Endothelial cell (in vitro differentiated cells): ENCODE measurements at places on chromosomes 13 and 19. TPM values are rescaled to one million over a fixed set of nuclear protein-coding genes. Genes with fewer than 3 reads are reported as not detected.
A peak's percentile ranks its signal among the peaks of the same experiment; 100 is the strongest.

DNA sequence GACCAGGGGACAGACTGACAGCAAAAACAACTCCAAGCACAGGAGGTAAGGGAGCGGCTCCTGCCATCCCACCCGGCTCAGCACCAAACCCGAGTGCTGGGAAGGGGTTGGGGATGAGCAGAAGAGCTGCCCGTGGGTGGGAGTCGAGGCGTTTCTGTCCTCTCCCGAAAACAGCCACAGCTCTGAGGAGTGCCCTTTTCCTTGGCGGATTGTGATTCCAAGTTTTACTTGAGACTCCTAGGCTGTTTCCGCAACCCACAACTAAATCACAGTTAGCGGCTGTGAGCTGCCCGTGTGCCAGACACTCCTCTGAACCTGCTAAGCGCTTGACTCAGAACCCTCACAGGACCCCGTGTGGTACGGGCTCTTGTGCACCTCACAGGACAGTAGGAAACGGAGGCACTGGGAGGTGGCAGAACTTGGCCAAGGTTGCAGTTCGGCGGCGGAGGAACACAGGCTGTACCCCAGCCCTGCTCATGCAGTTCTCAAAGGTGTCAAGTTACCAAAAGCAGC, 21.4 kb downstream of the CFAP97D2 start:
- no peaks in the 10 kb centered on the region for H3K4me1 ChIP-seq
- H3K4me3 ChIP-seq = no peak overlapping the region
- no peak for DNase-seq

GRCh38 chr19:30208436-30209060, 163.6 kb upstream of the ZNF536 start:
- no peaks in the 10 kb centered on the region for H3K4me1 ChIP-seq
- DNase-seq = no peak
- H3K4me3 ChIP-seq = no peak overlapping the region
- H3K27me3 ChIP-seq = no peaks in the 10 kb centered on the region
- H3K27ac ChIP-seq = no peak overlapping the region
- peaks cover 2% of the 10 kb centered on the region for H3K36me3 ChIP-seq

DNA sequence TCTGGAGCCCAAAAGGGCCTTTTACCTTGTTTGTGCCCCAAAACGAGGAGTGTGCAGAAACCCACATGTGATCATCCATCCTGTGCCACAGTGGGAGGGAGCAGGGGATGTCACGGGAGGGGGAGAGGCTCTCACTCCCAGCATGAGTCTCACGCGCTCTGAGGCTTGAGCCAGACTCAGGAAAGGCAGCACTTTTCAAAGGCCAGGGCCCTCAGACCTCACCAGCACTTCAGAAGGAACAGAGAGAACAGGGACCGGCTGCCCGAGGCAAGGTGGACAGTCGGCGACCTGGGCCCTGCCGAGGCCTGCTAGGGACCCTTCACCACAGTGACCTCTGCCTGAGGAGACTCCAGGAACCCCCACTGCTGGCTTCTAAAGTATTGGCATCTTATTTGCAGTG, 71.7 kb upstream of the WASF3 start:
- H3K4me3 ChIP-seq = no peak overlapping the region
- no peak for DNase-seq
- no peak overlapping the region for H3K27ac ChIP-seq
- no peaks in the 10 kb centered on the region for H3K36me3 ChIP-seq

GRCh38 chr13:43558939-43559338, 227.8 kb downstream of the ENOX1 start:
- no peak overlapping the region for H3K27ac ChIP-seq
- H3K4me1 ChIP-seq = peaks cover 8% of the 10 kb centered on the region
- H3K27me3 ChIP-seq = no peaks in the 10 kb centered on the region
- H3K36me3 ChIP-seq = no peaks in the 10 kb centered on the region
- no peak for DNase-seq

DNA sequence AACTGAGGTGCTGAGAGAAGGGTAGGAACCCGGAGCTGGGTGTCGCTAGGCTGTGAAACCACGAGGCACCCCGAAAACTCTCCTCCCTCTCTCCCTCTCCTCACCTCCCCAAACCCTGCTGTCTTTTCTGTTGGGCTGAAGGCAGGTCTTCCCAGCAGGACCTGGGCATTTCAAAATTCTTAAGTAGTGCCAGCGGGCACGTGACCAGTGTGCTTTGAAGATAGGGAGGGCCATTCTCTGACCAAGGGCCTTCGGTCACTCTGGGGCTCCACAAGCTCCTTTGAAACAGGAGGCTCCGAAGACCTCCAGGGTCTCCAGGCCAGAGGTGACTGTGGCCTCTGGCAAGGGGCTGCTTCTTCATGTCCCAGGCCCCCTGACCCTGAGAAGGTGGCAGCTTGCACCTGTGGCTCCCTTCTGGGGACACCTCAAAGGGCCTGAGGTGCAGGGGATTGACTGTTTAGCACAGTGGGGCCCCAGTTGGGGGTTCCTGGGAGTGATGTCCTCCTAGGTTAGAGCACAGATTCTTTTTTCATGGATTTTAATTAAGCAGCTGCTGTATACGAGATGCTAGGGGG, 48.3 kb downstream of the DNM2 start:
- no peak overlapping the region for H3K27ac ChIP-seq
- H3K4me3 ChIP-seq = no peak overlapping the region
- H3K4me1 ChIP-seq = peaks cover 33% of the 10 kb centered on the region
- H3K27me3 ChIP-seq = peaks cover 7% of the 10 kb centered on the region
- no peak for DNase-seq

- peaks cover 15% of the 10 kb centered on the region for H3K27me3 ChIP-seq
- peak; percentile 75 for DNase-seq
- H3K36me3 ChIP-seq = no peaks in the 10 kb centered on the region
- H3K4me1 ChIP-seq = peaks cover 15% of the 10 kb centered on the region
Observed at GRCh38 chr19:46428239-46429135, at the start of gene PNMA8C. TSS of gene PNMA8C (minus strand) at chr19:46428936. CDS start at chr19:46428359, 577 bp downstream.

DNA sequence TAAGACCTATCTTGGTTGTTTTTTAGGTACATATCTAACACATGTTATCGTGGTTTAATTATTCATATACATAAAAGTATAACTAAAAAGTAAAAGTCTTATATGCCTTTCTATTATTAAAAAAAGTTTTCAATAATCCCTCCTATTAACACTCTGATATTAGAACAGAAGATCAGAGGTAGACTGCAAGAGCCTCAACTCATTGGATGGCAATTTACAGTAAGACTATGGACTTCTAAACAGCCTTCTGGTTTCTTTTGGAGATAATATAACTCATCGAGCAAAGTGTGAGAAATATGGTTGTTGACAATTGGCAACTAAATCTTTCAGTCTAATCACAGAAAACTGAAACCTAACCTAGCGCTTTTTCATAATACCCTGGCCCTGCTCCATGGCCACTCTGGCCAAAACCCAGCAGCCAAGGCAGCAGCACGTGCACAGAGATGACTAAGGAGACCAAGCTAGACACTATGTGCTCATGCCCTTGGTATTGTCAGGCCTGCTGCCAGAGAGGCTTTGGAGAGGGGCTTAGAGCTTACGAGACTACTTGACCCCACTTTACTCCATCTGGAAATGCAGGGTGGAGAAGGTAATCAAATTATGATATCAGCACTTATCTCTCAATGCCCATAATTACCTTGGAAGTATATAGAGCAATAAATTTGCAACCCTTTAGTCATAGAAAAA, 40.6 kb upstream of the EEF1AKMT1 start:
- no peak for DNase-seq
- H3K27ac ChIP-seq = no peak overlapping the region
- peaks cover 7% of the 10 kb centered on the region for H3K36me3 ChIP-seq

DNA sequence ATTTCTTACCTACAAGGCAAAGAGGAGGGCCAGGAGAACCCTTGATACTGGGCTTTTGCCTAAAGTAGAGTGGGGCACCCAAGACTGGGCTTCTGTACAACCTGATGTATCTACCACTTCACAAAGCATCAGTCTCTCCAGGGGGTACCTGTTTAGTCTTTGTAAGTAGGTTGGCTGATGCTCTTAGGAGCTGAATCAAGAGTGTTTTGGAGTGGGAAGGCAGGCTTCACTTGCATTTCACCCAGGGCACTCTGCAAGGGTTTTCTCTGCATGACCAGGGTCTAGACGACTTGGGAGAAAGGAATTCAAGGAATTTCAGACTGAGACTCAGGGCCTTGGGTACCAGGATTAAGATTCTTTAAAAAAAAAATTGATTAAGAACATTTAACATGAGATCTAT, 361.5 kb downstream of the RFC3 start:
- H3K27me3 ChIP-seq = no peaks in the 10 kb centered on the region
- H3K27ac ChIP-seq = no peak overlapping the region

GRCh38 chr19:31659897-31660210, 310.6 kb upstream of the TSHZ3 start:
- no peaks in the 10 kb centered on the region for H3K36me3 ChIP-seq
- DNase-seq = no peak
- H3K27ac ChIP-seq = no peak overlapping the region
- H3K27me3 ChIP-seq = no peaks in the 10 kb centered on the region
- no peaks in the 10 kb centered on the region for H3K4me1 ChIP-seq
- no peak overlapping the region for H3K4me3 ChIP-seq

- no peaks in the 10 kb centered on the region for H3K4me1 ChIP-seq
- H3K4me3 ChIP-seq = no peak overlapping the region
- peaks cover 28% of the 10 kb centered on the region for H3K36me3 ChIP-seq
- DNase-seq = peak; percentile 82
- peaks cover 6% of the 10 kb centered on the region for H3K27me3 ChIP-seq
Observed at GRCh38 chr19:44657211-44657921, 13.7 kb downstream of the PVR start.

GRCh38 chr13:21884299-21884909, 213.5 kb downstream of the FGF9 start:
- H3K27ac ChIP-seq = peak overlapping the region; percentile 67
- no peak for DNase-seq
- peaks cover 37% of the 10 kb centered on the region for H3K4me1 ChIP-seq
- no peak overlapping the region for H3K4me3 ChIP-seq
- H3K36me3 ChIP-seq = peaks cover 7% of the 10 kb centered on the region

DNA sequence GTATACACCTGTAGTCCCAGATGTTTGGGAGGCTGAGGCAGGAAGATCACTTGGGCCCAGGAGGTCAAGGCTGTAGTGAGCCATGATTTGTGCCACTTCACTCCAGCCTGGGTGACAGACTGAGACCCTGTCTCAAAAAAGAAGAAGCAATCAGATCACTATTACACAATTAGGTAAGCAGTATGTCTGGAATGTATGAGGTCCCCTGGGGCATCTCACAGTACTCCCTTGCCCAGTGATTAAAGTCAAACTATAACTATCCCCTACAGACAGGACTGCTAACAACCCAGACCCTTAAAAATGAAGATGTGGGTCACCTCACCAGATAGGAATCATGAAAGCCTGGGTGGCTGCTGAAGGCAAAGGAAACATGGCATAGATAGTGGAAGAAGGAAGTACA, 9.4 kb upstream of the PAN3 start:
- H3K27me3 ChIP-seq = no peaks in the 10 kb centered on the region
- no peaks in the 10 kb centered on the region for H3K4me1 ChIP-seq
- DNase-seq = no peak
- no peak overlapping the region for H3K27ac ChIP-seq
- no peak overlapping the region for H3K4me3 ChIP-seq

GRCh38 chr13:73832128-73832588, 302.0 kb downstream of the KLF12 start:
- no peak for DNase-seq
- H3K36me3 ChIP-seq = no peaks in the 10 kb centered on the region
- peak overlapping the region; percentile 38 for H3K27ac ChIP-seq
- H3K27me3 ChIP-seq = no peaks in the 10 kb centered on the region
- peaks cover 19% of the 10 kb centered on the region for H3K4me1 ChIP-seq
- H3K4me3 ChIP-seq = no peak overlapping the region

DNA sequence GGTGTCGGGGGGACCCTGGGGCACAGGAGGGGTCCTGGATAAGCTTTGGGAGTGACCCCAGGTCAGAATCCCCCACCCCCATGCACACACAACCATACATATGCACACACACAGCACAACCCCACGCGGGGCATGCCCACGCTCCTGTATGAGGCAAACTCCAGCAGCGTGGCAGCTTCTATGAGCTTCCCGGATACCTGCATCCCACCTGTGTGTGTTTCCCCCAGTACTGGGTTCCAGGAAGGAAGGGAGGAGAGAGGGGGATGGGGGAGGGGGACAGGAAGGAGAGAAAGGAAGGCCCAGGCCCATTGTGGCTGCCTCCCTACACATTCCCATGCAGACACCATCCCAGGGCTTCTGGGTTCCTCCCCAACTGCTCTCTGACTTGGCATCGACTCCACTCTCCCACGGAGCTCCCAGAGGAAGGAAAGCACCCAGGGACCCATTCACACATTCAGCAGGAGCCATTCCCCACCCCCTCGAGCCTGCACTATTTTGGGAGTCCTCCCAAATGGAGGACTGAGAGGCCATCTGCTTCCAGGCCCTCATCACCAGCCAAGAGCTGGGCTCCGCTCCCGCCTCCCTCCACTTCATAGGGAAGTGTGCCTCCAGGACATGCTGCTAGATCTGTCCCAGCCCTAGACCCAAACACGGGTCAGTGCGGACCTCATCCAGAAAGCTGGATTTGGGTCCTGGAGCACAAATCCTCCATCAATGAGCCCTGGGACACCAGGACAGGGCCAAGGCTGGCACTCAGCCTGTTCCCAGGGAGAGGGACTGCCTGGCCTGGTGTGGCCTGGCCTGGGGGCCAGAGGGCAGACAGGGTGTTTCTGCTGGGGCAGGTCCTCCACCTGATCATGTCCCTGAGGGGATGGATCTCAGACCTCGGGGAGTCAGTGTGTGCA, 13.2 kb downstream of the PRR36 start:
- H3K27me3 ChIP-seq = peaks cover 22% of the 10 kb centered on the region
- H3K4me1 ChIP-seq = peaks cover 11% of the 10 kb centered on the region
- no peaks in the 10 kb centered on the region for H3K36me3 ChIP-seq
- H3K27ac ChIP-seq = no peak overlapping the region

DNA sequence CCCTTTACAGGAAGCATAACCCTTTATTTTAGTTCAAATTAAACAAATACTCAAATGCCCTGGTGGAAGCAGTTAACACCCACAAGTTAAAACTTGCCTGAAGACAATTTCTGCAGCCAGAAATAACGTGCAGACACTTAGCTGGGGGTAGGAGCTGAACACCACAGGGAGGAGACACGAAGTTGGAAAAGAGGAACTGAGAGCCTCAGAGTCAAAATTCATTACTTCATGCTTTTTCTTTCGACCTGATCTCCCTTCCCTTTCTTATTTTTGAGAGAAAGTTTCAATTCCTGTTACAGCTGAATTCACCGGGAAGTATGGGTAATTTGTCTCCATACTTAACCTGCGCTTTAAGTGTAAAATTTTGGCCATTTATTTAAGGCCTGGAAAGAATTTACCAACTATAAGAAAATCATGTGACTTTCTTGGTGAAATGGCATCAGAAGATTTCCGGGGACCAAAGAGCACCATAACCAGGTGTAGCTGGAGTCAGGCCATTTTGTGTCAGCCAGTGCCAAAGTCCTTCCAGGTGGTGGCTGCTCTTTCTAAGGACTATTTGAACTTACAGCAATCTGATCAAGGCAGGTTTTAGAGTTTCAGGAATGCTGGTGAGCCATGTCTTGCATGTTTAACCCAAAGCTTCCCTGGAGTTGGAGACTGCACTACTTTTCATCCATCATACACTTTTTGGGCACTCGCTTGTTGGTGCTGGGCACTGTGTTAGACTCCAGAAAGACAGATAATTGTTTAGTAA, 46.5 kb upstream of the RCBTB2 start:
- no peak overlapping the region for H3K4me3 ChIP-seq
- H3K4me1 ChIP-seq = peaks cover 17% of the 10 kb centered on the region
- H3K36me3 ChIP-seq = no peaks in the 10 kb centered on the region
- H3K27ac ChIP-seq = no peak overlapping the region

- H3K27me3 ChIP-seq = peaks cover 3% of the 10 kb centered on the region
- H3K4me3 ChIP-seq = peak overlapping the region; percentile 80
- no peaks in the 10 kb centered on the region for H3K4me1 ChIP-seq
Observed at GRCh38 chr19:17292301-17293074, 10.7 kb downstream of the ABHD8 start.

CLC gene
- not detected for total RNA-seq

ZNF90 gene
- total RNA-seq = 16.7 TPM

MEF2B gene
- 0.97 TPM for total RNA-seq

SRRM5 gene
- total RNA-seq = 0.26 TPM

PCDH9 gene
- total RNA-seq = 1.9 TPM

ZNF28 gene
- 22.3 TPM for total RNA-seq

GJB6 gene
- 0.23 TPM for total RNA-seq

KIR3DL1 gene
- not detected for total RNA-seq
